ENCODE measurements at places on chromosomes 11 and 22. TPM values are rescaled to one million over a fixed set of nuclear protein-coding genes. Genes with fewer than 3 reads are reported as not detected.

- DNase-seq, result peak; percentile 77
Observed at GRCh38 chr22:20437613-20438426, at the start of gene SCARF2. SCARF2 (minus strand) TSS chr22:20437825; CDS start chr22:20437754, 71 bp downstream.

- DNase-seq, result peak; percentile 22
Observed at GRCh38 chr22:38085056-38085455, 1.1 kb upstream of the SLC16A8 start.

GRCh38 chr22:50507421-50507990 is at the start of gene LMF2:
LMF2 (minus strand) TSS chr22:50507702; CDS start chr22:50507675, 27 bp downstream.
- DNase-seq, result peak; percentile 97

GRCh38 chr11:76678321-76678720 is 7.8 kb upstream of the LRRC32 start:
- no peak for DNase-seq

- no peak for DNase-seq
Observed at GRCh38 chr11:27722953-27723344, 22.7 kb upstream of the BDNF start.

DNA sequence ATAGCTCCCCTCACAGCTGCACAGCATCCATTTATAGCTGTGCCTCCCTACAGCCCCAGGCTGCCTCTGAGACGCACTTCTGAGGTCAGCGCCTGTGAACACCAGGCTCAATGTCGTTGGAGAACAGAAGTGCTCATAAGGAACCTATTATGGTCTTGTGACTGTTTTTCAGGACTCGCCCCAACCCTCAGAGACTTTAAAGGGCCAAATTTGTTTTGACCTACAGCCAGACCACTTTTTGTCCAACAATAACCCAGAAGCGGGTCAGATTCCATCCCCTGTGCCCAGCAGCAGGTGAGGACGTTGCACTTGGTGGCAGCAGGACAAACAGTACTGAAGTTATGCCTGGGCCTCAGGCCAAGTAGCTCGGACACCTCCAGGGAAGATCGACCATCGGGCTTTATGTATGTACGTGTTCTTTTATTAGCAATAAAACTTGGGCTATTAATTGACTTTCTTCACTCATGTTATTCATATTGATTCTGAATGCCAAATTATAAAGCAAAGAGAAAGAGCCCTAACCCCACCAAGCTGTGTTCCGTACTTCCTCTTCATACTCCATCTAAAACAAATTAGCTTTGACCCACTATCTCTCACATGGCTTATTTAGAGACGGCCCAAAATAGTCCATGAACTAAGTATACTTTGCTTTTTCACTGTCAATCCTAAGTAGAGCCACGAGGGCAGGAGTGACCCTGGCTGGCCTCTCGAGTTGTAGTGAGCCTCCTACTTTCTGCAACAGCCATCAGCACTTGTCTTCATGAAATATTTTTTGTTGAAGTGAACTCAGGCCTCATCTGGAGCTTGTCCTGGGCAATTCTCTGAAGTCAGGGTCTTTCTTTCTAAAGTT is 92.3 kb upstream of the PAX6 start:
- DNase-seq, result no peak

DNA sequence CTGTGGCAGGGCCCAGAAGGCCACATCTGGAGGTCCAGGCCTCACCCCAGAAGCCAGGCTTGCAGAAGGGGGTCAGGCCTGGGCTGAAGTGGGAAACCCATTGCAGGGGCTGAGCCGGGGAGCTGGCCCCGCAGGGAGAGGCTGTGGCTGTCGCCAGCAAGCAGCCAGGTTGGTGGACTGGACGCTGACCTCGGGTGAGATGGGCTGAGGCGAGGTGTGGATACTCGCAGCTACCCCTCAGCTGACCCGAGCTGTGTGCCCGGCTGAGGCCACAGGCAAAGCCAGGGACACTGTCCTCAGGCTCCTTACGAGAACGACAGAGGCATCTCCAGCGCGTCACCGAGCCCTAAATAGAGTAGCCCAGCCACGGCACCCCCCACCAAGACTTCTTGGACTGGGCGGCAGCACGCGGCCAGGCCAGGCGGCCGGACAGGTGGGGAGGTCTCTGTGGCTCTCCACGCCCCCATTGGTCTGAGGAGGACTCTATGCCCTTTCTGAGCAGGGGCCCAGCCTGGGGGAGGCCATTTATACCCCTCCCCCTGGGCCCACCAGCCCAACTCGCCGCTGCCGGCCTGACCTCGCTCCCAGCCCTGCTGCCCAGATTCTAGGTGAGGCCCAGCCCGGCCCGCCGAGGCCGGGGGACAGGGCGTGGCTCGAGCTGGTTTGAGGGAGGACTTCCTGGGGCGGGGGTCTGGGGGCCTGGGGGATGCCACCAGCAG is at the start of gene TNNI2:
TNNI2 (plus strand) TSS at position 556 of the 719 bp plus-strand sequence. CDS start 716 bp downstream, outside the sequence.
- peak; percentile 76 for DNase-seq

ZNF280A gene
- not detected for total RNA-seq

GRCh38 chr11:118168751-118169150 is 7.7 kb downstream of the SCN2B start:
- peak; percentile 25 for DNase-seq

GRCh38 chr11:68012044-68012842 is 2.1 kb downstream of the ALDH3B1 start:
- DNase-seq, result no peak

DNA sequence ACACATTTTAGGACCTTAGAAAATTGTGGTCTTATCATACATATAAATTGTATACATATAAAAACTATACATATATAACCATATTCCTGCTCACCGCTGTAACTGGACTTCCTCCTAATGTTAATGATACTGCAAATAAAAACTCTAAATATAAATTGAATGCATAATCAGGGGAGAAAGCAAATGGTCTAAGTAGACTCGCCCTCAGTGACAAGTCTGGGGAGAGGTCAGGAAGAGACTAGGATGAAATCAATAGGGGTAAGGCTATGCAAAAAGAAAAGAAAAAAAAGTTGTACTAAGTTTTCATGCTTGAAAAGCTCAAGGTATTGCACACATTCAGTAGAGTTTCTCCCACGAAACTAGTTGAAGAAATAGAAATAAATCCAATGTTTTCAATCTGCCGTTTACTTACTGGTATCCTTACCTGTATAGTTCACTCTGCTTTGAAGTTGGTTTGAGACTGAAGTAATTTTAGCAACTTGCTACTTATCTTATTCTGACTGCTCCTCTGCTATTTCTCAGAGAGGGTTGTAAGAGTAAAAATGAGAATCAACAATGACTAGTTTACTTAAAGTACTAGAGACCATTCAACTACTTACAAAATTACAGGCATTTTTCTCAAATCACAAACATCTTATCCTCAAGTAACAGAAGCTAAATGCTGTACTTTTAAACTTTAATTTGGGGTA is 12.2 kb upstream of the ARHGAP32 start:
- no peak for DNase-seq

- DNase-seq, result no peak
Observed at GRCh38 chr11:92266806-92267205, 42.2 kb downstream of the FAT3 start.

TTC9C gene
- 21.1 TPM for total RNA-seq

HBB gene
- 2,087 TPM for total RNA-seq

Data from aorta (tissue), 5 donors.